CD4-positive, alpha-beta memory T cell (primary cell): ENCODE measurements at places on chromosomes 4 and X. TPM values are rescaled to one million over a fixed set of nuclear protein-coding genes. Genes with fewer than 3 reads are reported as not detected.

GRCh38 chr4:13514722-13515121, 29.6 kb downstream of the NKX3-2 start:
- no peaks in the 10 kb centered on the region for H3K36me3 ChIP-seq
- no peak overlapping the region for H3K4me3 ChIP-seq
- H3K27me3 ChIP-seq: no peaks in the 10 kb centered on the region
- no peak overlapping the region for H3K27ac ChIP-seq

DNA sequence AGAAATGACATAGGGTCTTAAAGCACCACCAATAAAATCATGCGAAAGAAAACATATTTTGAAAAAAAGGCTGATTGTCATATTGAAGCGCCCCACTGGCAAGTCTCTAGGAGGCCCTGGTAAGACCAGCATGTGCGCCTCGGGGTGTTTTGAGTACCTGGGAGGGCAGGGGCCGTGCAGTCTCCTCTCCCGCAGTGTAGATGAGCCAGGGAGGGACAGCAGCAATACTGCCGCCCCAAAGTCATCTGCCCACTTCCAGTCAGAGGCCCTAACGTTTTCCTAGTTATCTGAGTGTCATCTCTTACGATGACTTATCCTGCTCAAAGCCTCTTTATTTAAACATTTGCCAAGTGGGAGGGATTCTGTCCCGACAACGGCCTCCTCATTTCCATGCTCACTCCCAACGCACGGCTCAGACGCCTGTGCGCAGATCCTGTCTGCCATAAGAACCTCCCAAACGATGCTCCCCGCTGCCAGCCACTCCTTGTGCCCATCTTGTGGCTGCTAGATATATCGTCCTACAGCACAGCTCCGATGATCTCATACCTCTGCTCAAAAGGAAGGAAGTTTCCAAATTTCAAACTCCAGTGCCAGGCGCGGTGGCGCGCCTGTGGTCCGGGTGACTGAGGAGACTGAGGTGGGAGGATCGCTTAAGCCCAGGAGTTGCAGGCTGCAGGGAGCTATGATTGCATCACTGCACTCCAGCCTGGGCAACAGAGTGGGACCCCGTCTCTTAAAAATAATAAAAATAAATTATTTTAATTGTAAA, 17.2 kb upstream of the SCRG1 start:
- no peak overlapping the region for H3K27ac ChIP-seq
- peaks cover 4% of the 10 kb centered on the region for H3K4me1 ChIP-seq
- H3K27me3 ChIP-seq: no peaks in the 10 kb centered on the region
- no peaks in the 10 kb centered on the region for H3K36me3 ChIP-seq

- peaks cover 7% of the 10 kb centered on the region for H3K4me1 ChIP-seq
- no peaks in the 10 kb centered on the region for H3K36me3 ChIP-seq
- H3K27ac ChIP-seq: no peak overlapping the region
- H3K4me3 ChIP-seq: no peak overlapping the region
- no peak for DNase-seq
These were observed 124.2 kb downstream of the C4orf51 start for GRCh38 chr4:145804116-145804515.

AKAP14 gene
- total RNA-seq: not detected

PIR gene
- 0.53 TPM for total RNA-seq

DNA sequence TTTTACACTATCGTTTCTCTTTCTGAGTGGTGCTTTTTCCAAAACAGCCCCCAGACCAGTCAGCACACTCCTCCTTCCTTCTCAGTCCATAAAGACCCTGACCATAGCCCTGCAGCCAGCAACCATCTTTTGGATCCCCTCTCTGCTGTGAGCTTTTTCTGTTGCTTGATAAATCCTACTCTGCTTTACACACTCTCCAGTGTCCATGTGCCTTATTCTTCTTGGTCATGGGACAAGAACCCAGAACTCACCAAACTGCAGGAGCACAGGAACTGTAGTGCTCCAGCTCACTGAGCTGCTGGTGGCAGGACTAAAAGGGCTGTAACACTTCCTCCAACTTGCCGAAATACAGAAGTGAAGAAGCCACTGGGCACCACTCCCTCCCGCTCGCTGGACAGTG, 32.5 kb downstream of the COX18 start:
- H3K4me1 ChIP-seq: no peaks in the 10 kb centered on the region
- no peak overlapping the region for H3K27ac ChIP-seq
- H3K36me3 ChIP-seq: no peaks in the 10 kb centered on the region
- no peak for DNase-seq

DNA sequence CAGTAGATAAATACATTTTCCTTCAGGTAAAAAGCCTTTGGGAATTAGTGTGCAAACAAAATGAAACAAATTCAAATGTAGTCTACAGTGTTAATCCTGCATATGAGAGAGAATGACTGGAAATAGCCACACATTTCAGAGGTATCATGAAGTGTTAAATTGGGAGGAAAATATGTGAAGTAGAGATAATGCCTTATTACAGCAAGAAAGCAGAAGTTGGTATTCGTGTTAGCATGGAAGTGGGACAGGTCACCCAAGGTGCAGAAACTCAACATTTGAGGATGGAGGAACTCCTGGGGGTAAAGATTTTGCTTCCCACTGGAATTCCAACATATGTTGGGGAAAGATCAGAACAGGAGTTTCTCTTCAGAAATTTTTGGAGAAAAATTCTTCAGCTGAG, 51.3 kb downstream of the EMCN start:
- H3K4me3 ChIP-seq: no peak overlapping the region
- H3K4me1 ChIP-seq: no peaks in the 10 kb centered on the region
- H3K27ac ChIP-seq: no peak overlapping the region

- H3K27ac ChIP-seq: no peak overlapping the region
- H3K36me3 ChIP-seq: no peaks in the 10 kb centered on the region
- H3K4me3 ChIP-seq: no peak overlapping the region
- no peaks in the 10 kb centered on the region for H3K4me1 ChIP-seq
- no peaks in the 10 kb centered on the region for H3K27me3 ChIP-seq
These were observed 92.6 kb upstream of the KDR start for GRCh38 chr4:55218041-55218440.

GUCY1A1 gene
- not detected for total RNA-seq

HTT-AS gene
- total RNA-seq: not detected

- DNase-seq: no peak
- H3K27ac ChIP-seq: no peak overlapping the region
- H3K4me3 ChIP-seq: no peak overlapping the region
- H3K27me3 ChIP-seq: no peaks in the 10 kb centered on the region
- H3K36me3 ChIP-seq: no peaks in the 10 kb centered on the region
- H3K4me1 ChIP-seq: peaks cover 75% of the 10 kb centered on the region
These were observed 112.8 kb upstream of the MAP3K15 start for GRCh38 chrX:19628011-19628575.

VCX3A gene
- total RNA-seq: not detected

PPP2R2C gene
- not detected for total RNA-seq

- H3K4me3 ChIP-seq: no peak overlapping the region
- DNase-seq: no peak
- H3K27ac ChIP-seq: no peak overlapping the region
- H3K4me1 ChIP-seq: no peaks in the 10 kb centered on the region
- no peaks in the 10 kb centered on the region for H3K27me3 ChIP-seq
- peaks cover 5% of the 10 kb centered on the region for H3K36me3 ChIP-seq
These were observed 12.3 kb downstream of the UGDH start for GRCh38 chr4:39514888-39515401.

DNA sequence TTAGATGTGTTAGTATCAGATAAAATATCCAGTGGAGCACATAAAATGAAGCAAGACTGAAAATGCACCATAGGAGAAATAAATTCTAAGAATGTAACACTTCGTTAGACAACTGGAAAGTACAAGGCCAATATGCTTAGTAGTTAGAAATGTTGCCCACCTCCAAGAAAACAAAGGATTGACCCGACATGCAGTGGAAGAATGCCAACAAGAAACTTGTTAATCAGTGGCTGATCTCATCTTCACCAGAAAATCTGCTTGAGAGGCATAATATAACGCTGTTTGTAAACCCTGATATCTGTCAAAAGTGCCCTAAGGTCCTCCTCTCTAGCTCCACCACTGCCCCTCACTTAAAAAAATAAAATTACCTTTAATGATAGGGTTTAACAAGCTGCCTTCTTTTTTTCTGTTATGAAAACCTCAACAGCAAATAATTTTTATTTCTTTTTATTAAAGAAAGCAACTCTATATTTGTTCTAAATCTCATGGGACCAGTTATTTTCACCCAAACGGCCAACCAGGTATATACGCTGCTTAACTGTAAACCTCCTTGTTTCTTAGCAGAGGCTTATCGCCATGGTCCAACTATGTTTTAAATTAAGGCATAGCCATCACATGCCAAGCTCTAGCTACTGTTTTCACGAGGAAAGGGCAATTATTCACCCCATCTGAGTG, 1.8 kb downstream of the RASGEF1B start:
- no peak for DNase-seq
- no peaks in the 10 kb centered on the region for H3K27me3 ChIP-seq
- H3K27ac ChIP-seq: peak overlapping the region; percentile 83

KIF4A gene
- total RNA-seq: 0.17 TPM

DNA sequence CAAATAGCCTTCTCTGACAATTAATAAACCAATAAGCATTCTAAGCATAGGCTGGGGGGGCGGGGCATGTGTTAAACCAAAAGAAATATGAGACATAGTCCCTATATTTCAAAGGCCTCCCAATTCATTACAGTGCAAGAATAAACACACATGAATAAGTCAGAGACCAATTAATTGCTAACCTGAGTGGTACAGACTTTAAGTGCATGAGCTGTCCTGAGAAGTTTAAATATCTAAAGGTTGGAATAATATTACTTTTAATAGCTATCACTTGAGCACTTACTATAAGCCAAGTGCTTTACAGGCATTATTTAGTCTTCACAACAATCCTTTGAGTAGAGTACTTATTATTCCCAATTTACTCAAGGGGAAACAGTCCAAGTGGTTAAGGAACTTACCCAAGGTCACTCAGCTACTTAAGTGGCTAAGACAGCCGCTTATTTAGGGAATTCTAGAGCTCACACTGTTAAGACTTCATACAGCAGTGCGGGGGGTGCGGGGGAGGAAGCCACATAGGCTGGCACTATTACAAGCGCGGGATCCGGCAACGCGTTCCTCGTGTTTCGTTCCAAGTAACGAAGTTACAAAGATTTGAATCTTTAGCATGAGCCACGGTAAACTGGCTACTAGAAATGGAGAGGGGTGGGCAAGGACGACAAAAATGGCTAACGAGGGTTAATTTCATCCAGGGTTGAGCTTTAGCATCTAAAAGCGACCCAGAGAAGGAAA, 1.4 kb downstream of the THOC2 start:
- no peaks in the 10 kb centered on the region for H3K27me3 ChIP-seq
- H3K4me1 ChIP-seq: peaks cover 41% of the 10 kb centered on the region
- no peak for DNase-seq

GRCh38 chr4:80271801-80272200, 5.3 kb downstream of the FGF5 start:
- no peaks in the 10 kb centered on the region for H3K36me3 ChIP-seq
- peaks cover 6% of the 10 kb centered on the region for H3K4me1 ChIP-seq
- no peak overlapping the region for H3K4me3 ChIP-seq
- no peak overlapping the region for H3K27ac ChIP-seq
- peaks cover 8% of the 10 kb centered on the region for H3K27me3 ChIP-seq

GRCh38 chr4:22122062-22122461, 173.5 kb upstream of the KCNIP4 start:
- no peak for DNase-seq
- H3K36me3 ChIP-seq: no peaks in the 10 kb centered on the region
- no peak overlapping the region for H3K4me3 ChIP-seq
- no peaks in the 10 kb centered on the region for H3K4me1 ChIP-seq
- no peak overlapping the region for H3K27ac ChIP-seq

DNA sequence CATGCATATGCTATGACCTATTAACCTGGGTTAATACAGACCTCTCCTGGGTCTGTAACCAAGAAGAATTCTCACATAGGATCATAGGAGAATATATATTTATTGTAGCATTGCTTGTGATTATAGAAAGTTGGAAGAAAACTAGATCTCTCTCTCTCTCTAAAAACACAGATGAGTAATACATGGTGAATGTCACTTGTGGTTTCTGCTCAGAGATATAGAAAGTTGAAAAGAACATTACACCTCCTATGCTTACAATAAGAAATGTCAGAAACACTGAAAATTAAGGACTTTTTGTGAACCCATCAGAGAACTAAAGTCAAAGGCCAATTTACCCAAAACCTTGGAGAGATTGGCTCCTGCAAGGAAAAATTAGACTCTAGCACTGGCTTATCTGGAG, 1389.5 kb downstream of the FAM133A start:
- H3K4me1 ChIP-seq: no peaks in the 10 kb centered on the region
- H3K27me3 ChIP-seq: no peaks in the 10 kb centered on the region
- H3K4me3 ChIP-seq: no peak overlapping the region
- no peaks in the 10 kb centered on the region for H3K36me3 ChIP-seq

FGF13 gene
- total RNA-seq: not detected

GRCh38 chr4:97662133-97662532, 481.1 kb downstream of the STPG2 start:
- no peak for DNase-seq
- no peak overlapping the region for H3K4me3 ChIP-seq
- no peaks in the 10 kb centered on the region for H3K36me3 ChIP-seq
- no peak overlapping the region for H3K27ac ChIP-seq
- no peaks in the 10 kb centered on the region for H3K4me1 ChIP-seq
- no peaks in the 10 kb centered on the region for H3K27me3 ChIP-seq

DNA sequence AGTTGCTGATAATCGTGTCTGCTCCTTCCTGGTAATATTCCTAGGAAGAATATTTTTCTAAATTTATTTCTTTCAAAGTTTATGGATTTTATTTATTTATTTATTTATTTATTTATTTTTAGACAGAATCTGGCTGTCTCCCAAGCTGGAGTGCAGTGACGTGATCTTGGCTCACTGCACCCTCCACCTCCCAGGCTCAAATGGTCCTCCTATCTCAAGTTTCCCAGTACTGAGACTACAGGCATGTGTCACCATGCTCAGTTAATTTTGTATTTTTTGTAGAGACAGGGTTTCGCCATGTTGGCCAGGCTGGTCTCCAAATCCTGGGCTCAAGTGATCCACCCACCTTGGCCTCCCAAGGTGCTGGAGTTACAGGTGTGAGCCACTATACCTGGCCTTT, 48.9 kb downstream of the PDLIM5 start:
- H3K4me3 ChIP-seq: no peak overlapping the region
- no peaks in the 10 kb centered on the region for H3K27me3 ChIP-seq
- no peaks in the 10 kb centered on the region for H3K4me1 ChIP-seq

AFP gene
- total RNA-seq: not detected

- DNase-seq: peak; percentile 27
- H3K36me3 ChIP-seq: no peaks in the 10 kb centered on the region
- H3K27me3 ChIP-seq: no peaks in the 10 kb centered on the region
- H3K27ac ChIP-seq: peak overlapping the region; percentile 58
These were observed 841 bp downstream of the ACOT9 start for GRCh38 chrX:23742174-23742696.

GRCh38 chr4:176404621-176405020, 84.9 kb downstream of the SPCS3 start:
- DNase-seq: no peak
- H3K36me3 ChIP-seq: no peaks in the 10 kb centered on the region
- H3K27me3 ChIP-seq: no peaks in the 10 kb centered on the region
- no peak overlapping the region for H3K4me3 ChIP-seq

MAGIX gene
- total RNA-seq: 1.6 TPM

GRCh38 chrX:22109442-22109841, 77.3 kb downstream of the PHEX start:
- no peak for DNase-seq
- no peaks in the 10 kb centered on the region for H3K27me3 ChIP-seq
- no peak overlapping the region for H3K4me3 ChIP-seq
- no peaks in the 10 kb centered on the region for H3K36me3 ChIP-seq

- H3K4me1 ChIP-seq: no peaks in the 10 kb centered on the region
- H3K4me3 ChIP-seq: no peak overlapping the region
- H3K27me3 ChIP-seq: no peaks in the 10 kb centered on the region
- no peaks in the 10 kb centered on the region for H3K36me3 ChIP-seq
These were observed 79.8 kb downstream of the APBB2 start for GRCh38 chr4:41134581-41134980.

UPF3B gene
- 11.1 TPM for total RNA-seq

CT45A2 gene
- total RNA-seq: not detected
